NCI-H446 (cell line): ENCODE measurements at places on chromosomes 3 and 15.

DNA sequence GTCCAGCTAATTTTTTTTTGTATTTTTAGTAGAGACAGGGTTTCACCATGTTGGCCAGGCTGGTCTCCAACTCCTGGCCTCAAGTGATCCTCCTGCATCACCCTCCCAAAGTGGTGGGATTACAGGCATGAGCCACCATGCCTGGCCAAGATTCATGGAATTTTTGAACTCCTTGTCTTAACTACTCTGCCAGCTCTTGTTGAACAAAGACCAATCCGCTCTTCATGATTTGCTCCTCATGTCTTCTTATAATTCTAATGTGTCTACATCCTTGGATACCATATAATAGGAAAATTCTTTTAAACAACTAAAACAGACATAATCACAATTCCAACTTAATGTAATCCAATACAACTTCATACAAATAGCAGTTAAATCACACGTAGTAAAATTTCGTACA lies 21.3 kb downstream of the UBA5 start:
- DNase-seq, result no peak

GRCh38 chr3:13115991-13116390 lies 42.8 kb upstream of the IQSEC1 start:
- no peak for DNase-seq

GRCh38 chr3:105944721-105945120 lies 75.9 kb upstream of the CBLB start:
- DNase-seq, result no peak

DNA sequence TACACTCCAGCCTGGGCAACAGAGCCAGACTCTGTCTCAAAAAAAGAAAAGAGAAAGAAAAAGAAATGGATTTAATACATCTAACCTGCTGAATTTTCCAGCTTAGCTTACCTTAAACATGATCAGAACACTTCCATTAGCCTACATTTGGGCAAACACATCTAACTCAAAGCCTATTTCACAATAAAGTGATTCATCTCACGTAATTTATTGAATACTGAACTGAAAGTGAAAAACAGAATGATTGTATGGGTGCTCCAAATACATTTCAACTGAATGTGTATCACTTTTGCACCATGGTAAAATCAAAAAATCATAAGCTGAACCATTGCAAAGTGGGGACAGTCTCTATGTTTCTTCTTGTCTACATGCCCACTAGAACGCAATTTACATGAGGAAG lies 9.0 kb downstream of the PIK3R4 start:
- DNase-seq, result no peak
